ENCODE measurements at places on chromosomes 6 and 20. TPM values are rescaled to one million over a fixed set of nuclear protein-coding genes. Genes with fewer than 3 reads are reported as not detected.

DNA sequence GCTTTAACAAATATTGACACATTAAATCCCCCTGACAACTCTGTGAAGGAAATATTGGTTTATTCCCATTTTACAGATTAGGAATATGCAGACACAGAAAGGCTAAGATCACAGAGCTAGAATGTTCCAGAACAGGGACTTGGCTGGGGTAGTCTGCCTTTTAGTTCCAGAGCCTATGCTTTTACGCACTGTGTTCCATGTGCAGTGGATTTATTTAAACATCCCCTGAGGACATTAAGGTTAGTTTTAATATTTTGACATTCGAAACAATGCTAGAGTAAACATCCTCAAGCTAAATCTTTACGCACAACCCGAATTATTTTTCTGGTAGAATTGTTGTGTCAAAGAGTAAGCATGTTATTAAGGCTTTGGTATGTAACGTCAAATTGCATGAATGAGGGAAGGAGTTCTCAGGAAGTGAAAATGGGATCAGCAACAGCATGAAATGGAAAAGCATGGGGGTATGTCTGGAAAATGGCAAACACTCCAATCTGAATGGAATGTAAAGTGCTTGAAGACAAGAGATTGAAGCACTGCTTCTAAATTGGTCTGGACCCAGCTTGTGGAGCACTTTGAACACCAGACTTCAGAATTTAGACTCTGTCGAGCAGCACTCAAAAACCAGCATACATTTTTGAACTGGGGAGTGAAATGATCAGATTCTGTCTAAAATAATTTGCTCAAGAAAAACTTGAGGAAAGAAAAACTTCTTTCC is 429.9 kb downstream of the CD83 start:
- no peak for DNase-seq

- DNase-seq, result no peak
Observed at GRCh38 chr6:157770946-157771345, 52.1 kb upstream of the SNX9 start.

DNA sequence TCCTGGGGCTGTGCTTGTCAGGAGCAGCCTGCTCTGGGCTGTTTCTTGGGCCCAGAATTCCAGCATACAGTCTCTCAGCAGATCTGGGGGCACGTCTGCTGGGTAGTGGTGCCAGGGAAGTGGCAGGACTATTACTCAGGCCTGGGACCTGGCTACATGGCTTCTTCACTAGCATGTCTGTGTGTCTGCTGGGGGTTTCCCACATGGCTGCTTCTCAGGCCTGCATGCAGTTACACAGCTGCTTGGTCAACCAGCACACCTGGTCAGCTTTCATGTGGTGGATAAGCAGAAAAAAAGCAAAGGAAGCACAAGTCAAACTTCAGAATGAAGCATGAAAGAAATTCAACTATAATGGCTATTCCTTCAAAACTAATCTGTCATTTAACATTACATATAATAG is 316.2 kb upstream of the NOX3 start:
- no peak for DNase-seq

DNA sequence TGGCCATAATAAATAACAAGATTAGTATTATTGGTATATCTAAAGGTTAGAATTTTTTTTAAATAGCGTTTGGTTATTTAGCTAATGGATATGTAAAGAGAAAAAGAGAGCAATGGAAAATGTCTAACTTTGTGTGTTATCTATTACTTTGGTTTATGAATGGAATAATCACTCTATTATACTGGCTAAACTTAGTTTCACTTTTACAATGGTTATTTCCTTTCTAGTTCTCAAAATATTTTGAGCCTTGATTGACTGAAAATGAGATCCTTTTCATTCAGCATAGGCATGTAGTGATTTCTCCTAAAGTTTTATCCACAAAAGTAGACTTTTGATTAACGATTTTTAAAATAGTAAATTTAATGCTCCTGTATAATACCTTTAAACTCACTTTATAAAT is 51.6 kb upstream of the MLIP start:
- no peak for DNase-seq

Gene HLA-DQA1
- total RNA-seq, result 9.5 TPM

Data from sigmoid colon (tissue), 7 donors.